Activated T-helper 17 cell treated with anti-CD3 and anti-CD28 coated beads, Interleukin-2, amount 50 U/mL, for 72 hours (primary cell): ENCODE measurements at places on chromosomes 2 and 18. TPM values are rescaled to one million over a fixed set of nuclear protein-coding genes. Genes with fewer than 3 reads are reported as not detected.

DNA sequence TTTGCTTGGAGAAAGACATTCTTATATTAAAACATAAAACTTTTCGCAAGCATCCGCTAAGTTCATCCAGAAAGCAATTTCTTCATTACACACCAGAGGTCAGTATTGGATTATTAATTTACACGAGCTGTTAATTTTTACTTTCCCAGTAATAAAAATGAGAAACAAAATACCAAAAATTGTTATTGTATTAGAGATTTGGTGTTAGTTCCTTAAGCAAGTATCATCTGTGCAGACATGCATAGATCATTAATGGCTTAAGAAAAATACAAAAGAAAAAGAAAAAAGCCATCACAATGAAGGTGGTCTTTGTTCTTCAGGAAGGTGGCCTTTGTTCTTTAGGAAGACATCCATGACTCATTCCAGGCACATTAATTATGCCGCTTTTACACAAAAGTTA is 53.6 kb upstream of the HNMT start:
- H3K27ac ChIP-seq, result no peak overlapping the region
- peaks cover 7% of the 10 kb centered on the region for H3K27me3 ChIP-seq
- no peaks in the 10 kb centered on the region for H3K36me3 ChIP-seq

Gene RPIA
- total RNA-seq, result 58.8 TPM

- ATAC-seq, result peak; percentile 41
- H3K4me3 ChIP-seq, result peak overlapping the region; percentile 76
- peaks cover 36% of the 10 kb centered on the region for H3K4me1 ChIP-seq
- H3K27ac ChIP-seq, result peak overlapping the region; percentile 88
Measured at GRCh38 chr2:144234542-144234871, 285.4 kb downstream of the ZEB2 start.

- H3K36me3 ChIP-seq, result no peaks in the 10 kb centered on the region
- no peak overlapping the region for H3K4me3 ChIP-seq
- no peaks in the 10 kb centered on the region for H3K4me1 ChIP-seq
- ATAC-seq, result no peak
Measured at GRCh38 chr2:161766334-161766733, 142.1 kb downstream of the SLC4A10 start.

Gene CFAP53
- 0.61 TPM for total RNA-seq

- H3K36me3 ChIP-seq, result peaks cover 92% of the 10 kb centered on the region
- no peaks in the 10 kb centered on the region for H3K4me1 ChIP-seq
- no peak overlapping the region for H3K27ac ChIP-seq
- no peak for ATAC-seq
- H3K27me3 ChIP-seq, result no peaks in the 10 kb centered on the region
Measured at GRCh38 chr2:32523686-32524085, 104.2 kb upstream of the TTC27 start.
